Activated T-cell treated with anti-CD3 and anti-CD28 coated beads, Interleukin-2, amount 50 U/mL, for 48 hours (primary cell): ENCODE measurements at places on chromosomes 12 and 14.

GRCh38 chr12:19018302-19018970 lies 111.1 kb upstream of the PLEKHA5 start:
- DNase-seq = no peak

- DNase-seq = no peak
Measured at GRCh38 chr12:110696283-110696682, 7.4 kb upstream of the HVCN1 start.

- peak; percentile 12 for DNase-seq
Measured at GRCh38 chr14:86838363-86838762, 1154.6 kb downstream of the GALC start.

DNA sequence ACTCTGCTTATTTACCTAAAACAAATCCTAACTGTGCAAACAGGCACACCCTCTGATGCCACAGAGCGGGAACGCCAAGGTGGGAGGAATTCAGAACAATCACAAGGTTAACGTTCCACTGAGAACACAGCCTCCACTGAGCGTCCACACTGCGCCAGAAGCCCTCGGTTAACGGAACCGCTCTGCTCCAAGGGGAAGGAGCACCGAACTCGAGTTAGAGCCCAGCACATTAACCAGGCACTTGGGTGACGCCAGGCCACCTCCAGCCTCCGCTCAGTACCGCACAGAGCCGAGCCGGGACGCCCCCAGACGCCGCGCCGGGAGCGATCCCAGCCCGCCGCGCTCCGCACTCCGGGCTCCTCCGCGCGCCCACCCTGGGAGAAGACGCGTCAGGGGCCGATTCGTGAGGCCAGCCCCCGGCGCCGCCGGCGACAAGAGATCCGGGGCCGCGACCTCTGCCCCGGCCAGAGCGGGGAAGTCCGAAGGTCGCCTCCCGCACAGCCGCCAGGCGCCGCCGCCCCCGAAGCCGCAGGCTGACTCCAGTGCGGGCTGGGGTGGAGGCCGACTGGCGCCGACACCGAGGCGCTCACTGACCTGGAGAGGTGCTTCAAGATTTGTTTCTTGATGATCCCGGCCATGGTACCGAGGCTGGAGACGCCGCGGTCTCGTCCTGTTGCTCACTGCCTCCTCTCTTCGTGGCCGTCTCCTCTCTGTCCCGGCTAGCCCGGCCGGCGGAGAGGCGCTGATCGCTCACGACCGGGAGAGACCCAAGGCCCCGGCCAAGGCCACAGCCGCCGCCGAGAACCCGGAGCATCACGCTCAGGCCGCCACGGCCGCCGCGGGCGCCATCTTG lies 450 bp downstream of the BLTP3B start:
- DNase-seq = peak; percentile 72

- DNase-seq = no peak
Measured at GRCh38 chr12:93100610-93101009, 171.5 kb upstream of the EEA1 start.

DNA sequence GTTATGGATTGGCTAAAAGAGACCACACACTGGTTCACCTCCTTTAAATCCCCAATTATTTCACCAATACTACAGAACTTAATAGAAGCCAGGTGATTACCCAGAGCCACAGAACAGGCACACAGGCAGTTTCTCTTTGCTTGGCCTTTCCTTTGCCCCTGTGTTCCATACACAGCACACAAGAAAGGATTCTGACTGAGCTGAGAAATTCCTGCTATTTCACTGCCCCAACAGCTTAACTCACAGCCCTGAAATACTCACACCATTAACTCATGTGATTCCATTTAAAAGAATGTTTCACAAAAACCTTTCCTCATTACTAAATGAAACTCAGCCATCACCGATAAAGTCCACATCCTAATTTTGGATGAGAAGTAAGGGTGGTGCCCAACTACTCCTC lies 133.6 kb downstream of the MED13L start:
- no peak for DNase-seq

- DNase-seq = no peak
Measured at GRCh38 chr14:99592933-99593753, 10.9 kb downstream of the CCDC85C start.

DNA sequence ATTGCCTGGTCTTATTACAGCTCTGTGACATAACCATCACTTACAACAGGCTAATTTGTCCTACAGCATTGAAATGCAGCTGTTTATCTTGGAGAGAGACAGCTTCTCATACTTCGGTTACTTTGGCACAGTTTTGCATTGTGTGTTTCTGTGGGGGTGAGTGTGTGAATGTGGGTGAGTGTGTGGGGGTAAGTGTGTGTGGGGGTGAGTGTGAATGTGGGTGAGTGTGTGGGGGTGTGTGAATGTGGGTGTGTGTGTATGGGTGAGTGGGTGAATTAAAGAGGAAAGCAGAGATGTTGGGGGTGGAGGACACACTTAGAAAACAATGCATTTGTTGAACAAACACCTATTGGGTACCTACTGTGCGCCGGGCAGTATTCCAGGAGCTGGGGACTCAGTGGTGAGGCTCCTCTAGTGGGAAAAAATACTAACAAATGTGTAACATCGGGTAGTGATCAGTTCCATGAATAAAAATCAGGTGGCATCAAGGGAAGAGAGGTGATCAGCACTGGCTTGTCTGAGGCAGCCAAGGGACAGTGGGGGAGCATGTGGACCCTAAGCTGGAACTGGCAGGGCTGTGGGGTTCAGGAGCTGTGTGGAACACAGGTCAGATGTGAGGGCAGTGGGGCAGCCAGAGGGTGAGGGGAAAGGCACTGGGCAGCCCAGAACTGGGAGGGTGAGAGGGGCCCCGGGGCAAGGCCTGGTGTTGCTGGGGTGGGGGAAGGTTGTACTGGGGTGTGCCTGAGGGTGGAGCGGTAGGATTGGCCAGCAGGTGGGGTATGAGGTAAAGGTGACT lies 44.1 kb upstream of the AMN start:
- no peak for DNase-seq

DNA sequence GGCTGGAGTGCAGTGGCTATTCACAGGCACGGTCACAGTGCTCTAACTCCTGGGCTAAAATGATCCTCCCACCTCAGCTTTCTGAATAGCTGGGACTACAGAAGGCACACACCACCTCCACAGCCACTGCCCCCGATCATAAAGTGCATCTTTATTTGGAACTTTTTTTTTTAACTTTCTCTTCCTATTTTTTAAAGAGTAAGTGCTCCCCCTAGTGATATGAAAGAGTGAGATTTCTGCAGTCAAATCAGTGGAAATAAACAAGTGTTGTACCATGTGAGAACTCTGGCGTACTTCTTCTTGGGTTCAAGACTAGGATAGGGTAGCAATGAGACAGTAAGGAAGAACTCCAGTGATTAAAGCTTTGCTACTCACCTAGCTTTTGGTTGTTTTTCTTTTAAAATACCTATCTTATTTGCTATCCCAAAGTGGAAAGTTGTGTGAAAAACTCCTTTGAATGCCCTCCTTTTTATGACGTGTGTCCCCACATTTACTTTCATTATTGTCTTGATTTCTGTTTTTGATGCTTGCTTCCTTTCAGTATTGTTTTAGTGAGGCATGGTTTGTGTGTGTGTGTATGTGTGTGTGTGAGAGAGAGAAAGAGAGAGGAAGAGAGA lies 6.6 kb downstream of the PPP4R4 start:
- DNase-seq = no peak

DNA sequence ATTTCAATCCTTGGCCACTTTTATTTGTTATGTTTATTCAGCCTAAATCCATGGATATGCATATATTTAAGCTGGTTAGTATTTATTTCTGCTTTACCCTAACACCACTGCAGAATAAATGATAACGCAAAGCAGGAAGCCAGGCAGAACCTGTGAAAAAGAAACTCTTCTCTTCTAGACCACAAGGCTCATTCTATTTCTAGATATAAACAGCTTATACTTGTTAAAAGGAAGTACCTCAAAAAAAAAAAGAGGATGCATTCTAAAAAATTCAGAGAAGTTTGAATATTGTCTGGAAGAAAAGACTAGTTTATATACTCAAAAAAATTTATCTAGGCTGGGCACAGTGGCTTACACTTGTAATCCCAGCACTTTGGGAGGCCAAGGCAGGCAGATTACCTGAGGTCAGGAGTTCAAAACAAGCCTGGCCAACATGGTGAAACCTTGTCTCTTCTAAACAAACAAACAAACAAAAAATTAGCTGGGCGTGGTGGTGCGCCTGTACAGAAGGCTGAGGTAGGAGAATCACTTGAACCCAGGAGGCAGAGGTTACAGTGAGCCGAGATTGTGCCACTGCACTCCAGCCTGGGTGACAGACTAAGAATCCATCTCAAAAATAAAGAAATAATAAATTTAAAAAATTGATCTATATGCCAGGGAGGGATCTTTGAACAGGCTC lies 55.8 kb downstream of the GALNT4 start:
- no peak for DNase-seq

DNA sequence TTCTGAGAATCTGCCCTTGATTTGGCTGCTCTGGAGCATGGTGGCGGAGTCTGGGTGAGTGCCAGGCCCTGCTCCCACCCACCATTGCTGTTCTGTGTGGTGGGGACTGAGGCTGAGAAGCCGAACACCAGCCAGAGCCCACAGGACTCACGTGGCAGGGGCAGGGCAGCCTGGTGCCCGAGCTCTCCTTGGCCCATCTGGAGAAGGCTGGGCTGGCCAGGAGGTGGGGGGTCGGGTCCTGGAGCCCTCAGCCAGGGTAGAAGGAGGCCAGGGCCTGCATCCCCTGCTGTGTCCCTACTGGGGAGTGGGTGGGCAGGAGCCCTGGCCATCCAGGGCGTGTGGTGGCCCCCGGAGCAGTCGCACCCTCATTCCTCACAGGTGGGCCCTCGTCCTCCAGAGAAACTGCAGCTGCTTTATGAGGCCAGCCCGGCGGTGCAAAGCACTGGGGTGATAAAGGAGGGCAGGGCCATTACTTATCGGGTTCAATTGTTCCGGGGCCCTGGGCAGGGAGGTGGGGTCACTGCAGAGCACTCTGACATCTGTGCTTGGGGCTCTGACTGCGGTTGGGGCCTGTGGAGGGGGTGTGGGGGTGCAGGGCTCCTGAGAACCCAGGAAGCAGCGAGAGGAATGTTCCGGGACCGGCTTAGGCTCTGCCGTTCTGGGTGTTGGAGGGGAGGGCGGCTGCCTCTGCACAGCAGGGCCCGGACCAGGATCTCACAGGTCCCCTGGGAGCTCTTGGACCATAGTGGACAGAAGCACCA lies 217.5 kb upstream of the C14orf180 start:
- DNase-seq = no peak

- peak; percentile 64 for DNase-seq
Measured at GRCh38 chr12:53053218-53054111, 3.6 kb downstream of the TNS2 start.

DNA sequence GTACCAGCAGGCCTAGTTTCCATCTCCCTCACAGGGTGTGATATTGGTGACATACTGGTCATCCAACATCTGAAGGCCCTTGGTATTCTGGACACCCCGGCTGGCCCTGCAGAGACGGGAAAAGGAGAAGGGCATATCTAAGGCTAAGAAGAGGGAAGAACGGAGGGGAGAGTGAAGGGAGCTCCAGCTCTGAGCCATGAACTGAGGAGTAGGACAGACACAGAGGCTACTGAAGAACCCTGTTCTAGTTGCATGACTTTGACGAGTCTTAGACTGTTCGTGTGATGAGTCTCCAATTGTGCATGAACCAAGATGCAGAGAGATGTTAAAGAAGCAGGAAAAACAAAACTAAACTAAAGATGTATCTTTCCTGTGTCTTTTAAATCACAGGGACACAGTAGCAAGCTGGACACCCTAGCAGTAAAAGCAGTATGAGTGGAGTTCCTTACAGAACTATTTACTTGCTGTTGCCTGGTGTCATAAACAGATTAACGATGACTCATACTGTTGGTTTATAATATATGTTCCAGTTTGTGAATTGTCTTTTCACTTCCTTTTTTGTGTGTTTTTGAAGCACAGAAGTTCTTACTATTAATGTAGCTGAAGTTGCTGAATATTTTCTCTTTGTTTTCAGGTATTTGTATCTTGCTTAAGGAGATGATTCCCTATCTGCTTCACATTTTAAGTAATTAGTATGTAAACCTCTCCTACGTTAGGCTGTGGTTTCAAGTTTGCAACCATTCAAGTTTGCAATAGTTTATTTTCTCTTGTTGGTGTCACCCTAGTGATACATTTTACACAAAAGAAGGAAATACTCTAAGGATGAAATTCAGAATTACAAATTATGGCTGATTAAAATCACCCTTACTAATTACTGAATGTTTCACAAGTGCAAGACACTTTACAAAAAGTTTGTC lies 15.7 kb downstream of the FAR2 start:
- DNase-seq = no peak

- DNase-seq = no peak
Measured at GRCh38 chr14:94312481-94313246, 10.5 kb downstream of the SERPINA6 start.

DNA sequence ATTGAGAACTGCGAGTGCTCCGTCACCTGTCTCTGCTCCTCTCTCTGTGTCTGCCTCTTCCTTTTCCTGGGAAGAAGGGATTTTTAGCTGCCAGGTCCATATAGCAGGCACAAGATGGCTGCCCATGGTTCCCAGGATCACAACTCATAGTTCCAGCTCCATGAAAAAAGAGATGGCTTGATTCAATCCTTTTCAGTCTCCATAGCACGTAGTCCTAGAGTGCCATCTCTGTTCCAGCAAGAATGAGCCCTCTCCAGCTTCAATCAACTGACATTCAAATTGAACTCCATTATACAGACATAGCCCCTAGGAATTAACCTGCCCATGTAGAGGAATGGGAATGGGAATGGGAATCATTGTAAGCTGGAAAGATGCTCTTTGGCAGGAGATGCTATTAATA lies 34.7 kb upstream of the RTRAF start:
- no peak for DNase-seq

DNA sequence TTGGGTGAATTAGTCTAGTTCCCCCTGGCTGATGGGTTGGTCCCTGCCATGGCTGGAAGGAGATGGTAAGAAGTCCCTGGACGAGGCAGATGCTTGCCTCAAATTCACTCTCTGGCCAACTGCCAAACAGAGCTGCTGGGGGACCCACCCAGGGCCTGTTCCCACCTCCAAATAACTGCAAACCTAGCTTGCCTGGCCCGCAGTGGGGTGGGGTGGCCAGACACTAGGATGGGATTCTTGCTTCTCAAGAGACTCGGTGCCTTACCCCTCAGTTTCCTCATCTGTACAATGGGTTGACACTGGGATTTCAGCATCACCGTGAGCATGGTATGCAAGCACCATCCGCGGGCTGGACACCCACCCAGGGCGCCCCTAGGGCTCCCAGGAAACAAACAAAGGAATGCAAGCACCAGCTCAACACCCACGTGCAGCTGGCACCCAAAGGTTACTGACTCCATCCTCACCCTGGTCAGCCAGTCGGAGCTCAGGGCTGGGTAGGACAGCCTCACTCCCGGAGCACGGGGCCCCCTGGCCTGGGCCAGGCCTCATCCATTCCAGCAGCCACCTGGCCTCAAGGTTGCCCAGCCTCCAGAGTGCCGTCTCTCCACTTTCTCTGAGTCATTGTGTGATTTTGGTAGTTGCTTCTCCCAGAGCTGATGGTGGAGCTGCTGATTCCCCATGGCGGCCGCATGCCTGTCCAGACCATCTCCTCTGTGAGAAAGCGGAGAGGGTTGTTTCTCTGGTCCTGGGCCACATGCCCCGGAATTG lies 205.2 kb upstream of the RTL1 start:
- DNase-seq = peak; percentile 4

DNA sequence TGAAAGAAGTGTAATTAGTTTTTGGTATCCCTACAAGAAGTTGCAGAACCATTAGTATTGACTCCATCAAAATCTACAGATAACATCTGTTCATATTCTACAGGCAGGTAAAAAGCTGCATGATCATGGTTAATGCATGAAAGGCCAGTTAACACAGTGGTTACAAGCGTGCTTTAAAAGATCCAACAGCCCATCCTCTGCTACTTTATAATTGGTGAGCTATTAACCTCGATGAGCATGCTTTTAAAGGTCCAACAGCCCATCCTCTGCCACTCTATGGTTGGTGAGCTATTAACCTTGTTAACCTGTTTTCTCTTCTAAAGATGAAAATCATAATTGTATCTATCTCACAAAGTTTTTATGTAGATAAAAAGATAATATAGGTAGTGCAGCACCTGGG lies 289.3 kb downstream of the DUSP6 start:
- DNase-seq = no peak
